NCI-H2171 (cell line): ENCODE measurements at places on chromosomes 3 and 15.

GRCh38 chr3:41532976-41533375 is 333.7 kb downstream of the CTNNB1 start:
- no peak for DNase-seq

DNA sequence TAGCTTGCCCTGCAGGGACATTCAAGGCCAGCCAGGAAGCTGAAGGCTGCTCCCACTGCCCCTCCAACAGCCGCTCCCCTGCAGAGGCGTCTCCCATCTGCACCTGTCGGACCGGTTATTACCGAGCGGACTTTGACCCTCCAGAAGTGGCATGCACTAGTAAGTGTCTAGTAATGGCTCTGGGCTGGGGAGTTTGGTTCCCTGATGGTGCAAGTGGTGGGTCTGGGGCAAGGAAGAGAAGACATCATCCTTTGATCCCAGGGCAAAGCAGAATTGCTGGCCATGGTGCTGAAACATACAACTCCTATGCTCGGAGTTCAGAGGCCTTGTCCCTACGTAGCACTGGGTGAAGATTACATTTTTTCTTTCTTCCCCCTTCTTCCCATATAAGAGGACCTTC is 311.4 kb downstream of the EPHB1 start:
- no peak for DNase-seq

DNA sequence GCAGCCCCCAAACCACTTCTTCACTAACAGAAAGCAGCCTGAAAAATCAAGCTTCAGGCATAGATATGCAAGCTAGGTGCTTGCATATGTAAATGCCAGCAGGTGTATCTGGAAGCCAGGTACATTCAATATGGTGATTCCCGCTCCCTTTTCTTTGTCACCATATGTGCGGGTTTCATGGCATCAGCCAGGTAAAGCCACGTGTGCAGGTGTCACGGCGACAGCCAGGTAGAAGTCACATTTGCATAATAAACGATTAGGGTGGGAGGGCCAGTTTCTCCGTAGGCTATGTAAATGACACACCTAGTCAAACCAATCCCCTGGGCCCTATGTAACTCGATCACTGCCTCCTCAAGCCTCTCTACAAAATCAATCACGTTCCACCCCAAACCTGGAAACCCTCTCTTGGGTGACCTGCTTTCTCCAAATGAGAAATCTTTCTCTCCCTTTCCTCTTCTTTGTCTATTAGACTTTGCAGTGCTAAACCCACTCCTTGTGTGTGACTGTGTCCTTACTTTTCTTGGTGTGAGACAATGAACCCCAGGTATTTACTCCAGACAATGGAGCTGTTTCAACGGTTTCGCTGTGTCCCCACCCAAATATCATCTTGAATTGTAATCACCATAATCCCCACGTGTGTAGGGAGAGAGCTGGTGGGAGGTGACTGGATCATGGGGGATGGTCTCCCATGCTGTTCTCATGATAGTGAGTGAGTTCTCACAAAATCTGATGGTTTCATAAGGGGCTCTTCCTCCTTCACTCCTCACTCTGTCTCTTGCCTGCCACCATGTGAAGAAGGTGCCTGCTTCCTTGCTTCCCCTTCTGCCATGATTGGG is 44.6 kb downstream of the ONECUT1 start:
- peak; percentile 2 for DNase-seq

- DNase-seq = no peak
These were observed 3.4 kb downstream of the CLDND1 start for GRCh38 chr3:98519351-98519750.

DNA sequence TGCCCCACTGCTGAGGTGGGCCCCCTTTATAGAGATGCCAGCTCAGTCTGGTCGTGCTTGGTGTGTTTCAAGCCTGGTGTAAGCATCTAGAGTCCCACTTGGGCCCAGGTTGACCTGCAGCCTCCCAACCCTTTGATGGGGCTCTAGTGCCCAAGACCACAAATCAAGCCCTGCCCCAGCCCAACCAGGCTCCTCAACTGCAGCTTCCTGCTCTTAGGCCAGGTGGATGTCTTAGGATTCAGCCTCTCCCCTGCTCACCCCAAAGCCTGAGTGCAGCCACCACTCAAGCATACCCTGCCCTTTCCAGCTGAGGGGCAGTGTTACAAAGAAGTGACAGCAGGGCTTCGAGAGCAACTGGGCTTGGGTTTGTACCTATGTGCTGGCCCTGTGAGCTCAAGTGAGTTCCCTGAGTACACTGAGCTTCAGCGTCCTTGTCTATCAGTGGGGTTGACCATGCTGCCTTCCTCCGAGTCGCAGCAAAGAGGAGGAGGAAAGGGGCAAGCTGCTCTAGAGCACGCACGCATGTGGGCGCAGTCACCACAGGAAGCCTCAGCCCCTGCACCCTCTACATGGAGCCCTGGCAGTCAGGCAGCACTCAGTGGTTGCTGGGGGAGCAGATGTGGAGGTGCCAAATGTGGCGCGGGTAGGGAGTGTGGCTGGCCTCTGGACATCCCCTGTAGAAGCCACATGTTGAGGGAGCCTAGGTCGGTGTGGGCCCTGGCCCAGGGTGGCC is 120.7 kb downstream of the EEFSEC start:
- DNase-seq = no peak
